ENCODE measurements at places on chromosomes 5 and 9.

GRCh38 chr5:148091991-148092964 is 28.5 kb downstream of the SPINK5 start:
- no peak for DNase-seq

- no peak for DNase-seq
These were observed 9.5 kb upstream of the PRDM12 start for GRCh38 chr9:130654879-130655278.

- DNase-seq, result no peak
These were observed 165.3 kb downstream of the MAN2A1 start for GRCh38 chr5:109855056-109855455.

- DNase-seq, result no peak
These were observed 14.9 kb upstream of the C5orf63 start for GRCh38 chr5:127088251-127088650.

DNA sequence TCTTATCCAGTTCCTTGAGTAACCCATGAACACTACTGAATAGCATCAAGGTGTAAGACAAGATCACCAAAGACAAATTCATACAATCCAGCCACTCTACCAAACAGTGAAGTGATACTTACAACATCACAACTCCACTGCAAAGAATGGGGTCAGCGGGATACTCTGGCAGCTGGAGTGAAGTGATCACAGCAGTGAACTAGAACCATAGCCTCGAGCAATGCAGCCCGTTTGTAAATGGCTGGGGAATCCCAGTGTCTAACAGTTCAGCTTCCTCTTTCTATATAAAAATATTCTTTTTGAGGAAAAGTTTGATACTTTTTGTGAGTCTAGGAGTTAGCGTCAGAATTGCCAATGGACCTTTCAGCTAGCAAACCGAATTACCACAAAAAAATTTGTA is 515.2 kb downstream of the ZNF608 start:
- DNase-seq, result no peak

DNA sequence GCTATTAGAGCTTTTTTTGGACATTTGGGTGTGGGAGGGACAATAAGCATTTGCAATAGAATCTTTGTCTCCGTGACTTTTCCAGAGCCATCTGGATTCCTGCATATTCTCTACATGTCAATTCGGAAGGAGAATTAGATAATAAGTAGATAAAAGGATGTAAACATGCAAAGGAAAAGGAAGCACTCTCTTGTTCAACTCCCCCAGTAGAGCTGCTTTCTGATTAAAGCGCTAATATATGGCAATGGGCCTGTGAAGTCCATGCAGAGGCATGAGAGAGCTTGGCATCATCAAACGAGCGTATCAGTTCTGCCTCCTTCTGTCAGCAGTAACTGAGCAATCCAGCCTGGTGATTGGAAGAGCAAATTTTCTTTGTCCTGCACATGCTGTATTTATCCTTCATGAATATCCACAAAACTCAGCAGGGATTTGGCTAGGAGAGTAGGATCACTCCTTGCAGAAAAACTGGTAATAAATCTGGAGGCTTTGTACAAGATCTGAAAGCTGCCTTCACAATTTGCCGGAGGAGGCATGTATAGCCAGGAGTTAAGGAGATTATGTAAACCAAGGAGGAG is 1752.9 kb downstream of the MAT2B start:
- DNase-seq, result no peak

- DNase-seq, result no peak
These were observed 6.3 kb downstream of the NR2F1 start for GRCh38 chr5:93589152-93589828.

- no peak for DNase-seq
These were observed 28.6 kb downstream of the CSF2 start for GRCh38 chr5:132102101-132102701.

- no peak for DNase-seq
These were observed 68.4 kb upstream of the SLC1A1 start for GRCh38 chr9:4421847-4422246.

DNA sequence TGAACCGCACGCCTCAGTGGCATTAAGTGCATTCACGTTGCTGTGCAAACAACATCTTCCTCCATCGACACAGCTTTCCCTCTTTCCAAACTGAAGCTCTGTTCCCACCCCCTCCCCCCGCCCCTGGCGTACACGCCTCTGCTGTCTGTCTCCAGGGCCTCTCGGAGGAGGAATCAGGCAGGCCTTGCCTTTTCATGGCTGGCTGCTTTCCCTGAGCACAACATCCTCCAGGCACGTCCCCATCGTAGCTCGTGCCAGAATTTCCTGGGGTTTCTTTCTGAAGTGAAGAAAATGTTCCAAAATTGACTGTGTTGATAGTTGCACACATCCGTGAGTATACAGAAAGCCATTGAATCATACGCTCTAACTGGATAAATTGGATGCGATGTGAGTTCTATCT is 22.3 kb upstream of the TMEM250 start:
- no peak for DNase-seq

DNA sequence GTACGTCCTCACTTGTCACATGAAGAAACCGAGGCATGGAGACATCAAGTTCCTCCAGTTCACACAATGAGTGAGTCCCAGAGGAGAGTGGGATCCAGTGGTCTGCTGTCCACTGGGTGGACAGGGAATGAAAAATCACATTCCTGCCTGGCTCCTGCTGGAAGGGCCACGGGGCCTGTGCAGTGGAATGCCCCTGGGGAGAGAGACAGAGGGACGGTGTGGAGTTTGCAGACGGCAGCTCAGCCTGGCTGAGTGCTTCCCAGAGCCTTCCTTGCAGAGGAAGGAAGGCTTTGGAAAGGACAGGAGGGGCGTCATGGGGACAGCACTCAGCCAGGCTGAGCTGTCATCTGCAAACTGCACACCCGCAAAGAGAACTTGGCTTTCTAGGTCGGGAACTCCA is 74.7 kb downstream of the COL27A1 start:
- no peak for DNase-seq

DNA sequence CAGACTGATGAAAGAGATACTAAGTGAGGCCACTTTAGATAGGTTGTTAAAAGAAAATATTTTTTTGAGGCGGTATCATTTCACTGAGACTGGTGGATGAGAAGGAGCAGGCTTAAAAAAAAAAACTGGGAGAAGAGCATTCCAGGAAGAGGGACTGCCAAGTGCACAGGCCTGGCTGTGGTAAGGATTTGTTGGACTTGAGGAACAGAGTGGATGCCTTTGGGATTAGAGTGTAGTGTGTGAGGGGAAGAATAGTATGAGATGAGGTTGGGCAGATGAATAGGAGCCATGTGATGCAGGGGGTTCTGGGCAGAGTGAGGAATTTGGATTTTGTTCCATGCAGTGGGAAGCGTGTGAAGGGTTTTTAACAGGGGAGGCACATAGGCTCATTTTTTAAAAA is 57.9 kb downstream of the PBX3 start:
- DNase-seq, result no peak

GRCh38 chr5:102450313-102450990 is 48.3 kb downstream of the SLCO6A1 start:
- DNase-seq, result no peak

- DNase-seq, result no peak
These were observed 109.3 kb downstream of the JAKMIP2 start for GRCh38 chr5:147673266-147673665.

- no peak for DNase-seq
These were observed 57.1 kb upstream of the IZUMO3 start for GRCh38 chr9:24602693-24603352.

- DNase-seq, result no peak
These were observed 15.2 kb downstream of the TMEM171 start for GRCh38 chr5:73135429-73136054.

- no peak for DNase-seq
These were observed 177.8 kb upstream of the PITX1 start for GRCh38 chr5:135211791-135212190.

DNA sequence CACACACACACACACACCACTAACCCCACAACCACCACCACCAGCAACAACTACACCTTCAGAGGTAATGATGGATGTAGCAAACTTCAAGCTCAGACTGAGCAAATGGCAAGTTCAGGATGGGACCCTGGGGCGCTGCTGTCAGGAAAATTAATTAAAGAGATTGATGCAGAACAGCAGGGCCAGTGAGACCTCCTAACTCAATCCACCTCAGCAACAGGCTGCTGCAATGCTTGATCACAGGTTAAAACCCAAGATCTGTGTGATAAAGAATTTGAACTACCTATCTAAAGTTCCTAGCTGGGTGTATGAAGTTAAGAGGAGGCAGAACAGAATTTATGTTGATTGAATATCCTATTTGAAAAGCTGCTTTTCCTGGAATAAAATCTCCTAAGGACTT is 140.3 kb upstream of the FER start:
- no peak for DNase-seq

GRCh38 chr5:6544561-6544935 is 88.3 kb downstream of the NSUN2 start:
- peak; percentile 24 for DNase-seq

DNA sequence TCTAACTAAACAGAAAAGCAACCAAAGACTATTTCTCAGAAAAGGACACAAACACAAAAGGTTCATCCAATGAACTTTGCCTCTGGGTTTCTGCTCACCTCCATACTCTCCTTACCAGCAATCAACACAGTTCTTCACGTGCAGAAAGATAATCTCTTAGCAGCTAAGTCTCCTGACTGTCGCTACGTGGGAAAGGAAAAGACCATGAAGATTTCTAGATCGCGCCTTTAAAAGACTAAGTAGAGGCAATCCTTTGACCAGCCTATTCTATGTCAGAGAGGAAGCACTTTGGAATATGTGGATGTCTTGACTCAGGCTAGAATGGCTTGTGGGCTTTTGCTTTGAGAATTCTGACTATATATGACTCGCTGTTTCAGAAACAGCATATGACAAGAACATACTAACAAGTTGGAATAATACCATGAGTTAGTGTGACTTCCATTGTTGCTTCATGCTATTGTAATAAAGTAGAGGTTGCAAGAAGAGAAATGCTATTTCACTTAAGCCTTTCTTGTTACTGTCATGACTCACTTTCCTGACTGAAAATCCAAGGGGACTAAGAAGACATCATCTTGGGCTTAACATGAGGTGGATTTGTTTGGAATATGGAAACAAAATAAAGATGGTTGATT is 339.5 kb upstream of the RFX3 start:
- DNase-seq, result no peak

- peak; percentile 20 for DNase-seq
These were observed 20.1 kb upstream of the HSPA9 start for GRCh38 chr5:138595180-138595795.

DNA sequence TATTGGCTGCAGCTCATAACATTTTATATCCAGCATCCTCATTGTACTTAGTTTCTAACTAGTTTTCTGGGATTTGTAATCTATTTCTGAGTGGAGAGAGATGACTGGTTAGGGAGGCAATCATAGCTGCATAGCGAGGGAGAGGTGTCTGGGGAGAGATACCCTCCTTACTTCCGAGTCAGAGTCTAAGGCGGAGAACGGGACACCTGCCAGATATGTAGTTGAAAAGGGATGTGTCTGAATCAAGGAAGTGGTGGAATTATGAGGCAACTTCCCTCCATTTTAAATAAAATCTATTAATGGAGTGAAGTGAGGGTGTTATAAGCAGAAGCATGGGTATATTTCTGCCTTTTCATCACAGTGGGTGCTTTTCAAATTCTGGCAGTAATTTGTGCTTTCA is 126.5 kb downstream of the MAST4 start:
- DNase-seq, result no peak

DNA sequence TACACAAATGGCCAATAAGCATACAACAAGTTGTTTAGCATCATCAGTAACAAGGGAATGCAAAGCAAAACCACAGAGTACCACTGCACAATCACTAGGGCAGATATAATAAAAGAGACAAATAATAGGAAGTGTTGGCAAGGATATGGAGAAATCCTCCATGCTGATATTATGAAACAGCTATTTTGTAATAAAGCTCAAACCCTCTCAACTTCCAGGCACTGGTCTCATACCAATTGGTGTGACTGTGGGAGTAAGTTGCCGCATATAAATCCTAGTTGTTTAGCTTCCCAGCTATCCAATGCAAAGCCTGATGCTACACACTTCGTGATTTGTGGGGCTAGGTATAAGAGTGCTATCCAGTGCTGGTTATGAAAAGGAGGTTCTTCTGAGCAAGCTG is 88.6 kb downstream of the SMIM23 start:
- no peak for DNase-seq

- no peak for DNase-seq
These were observed 34.1 kb downstream of the SIL1 start for GRCh38 chr5:139164020-139164419.

DNA sequence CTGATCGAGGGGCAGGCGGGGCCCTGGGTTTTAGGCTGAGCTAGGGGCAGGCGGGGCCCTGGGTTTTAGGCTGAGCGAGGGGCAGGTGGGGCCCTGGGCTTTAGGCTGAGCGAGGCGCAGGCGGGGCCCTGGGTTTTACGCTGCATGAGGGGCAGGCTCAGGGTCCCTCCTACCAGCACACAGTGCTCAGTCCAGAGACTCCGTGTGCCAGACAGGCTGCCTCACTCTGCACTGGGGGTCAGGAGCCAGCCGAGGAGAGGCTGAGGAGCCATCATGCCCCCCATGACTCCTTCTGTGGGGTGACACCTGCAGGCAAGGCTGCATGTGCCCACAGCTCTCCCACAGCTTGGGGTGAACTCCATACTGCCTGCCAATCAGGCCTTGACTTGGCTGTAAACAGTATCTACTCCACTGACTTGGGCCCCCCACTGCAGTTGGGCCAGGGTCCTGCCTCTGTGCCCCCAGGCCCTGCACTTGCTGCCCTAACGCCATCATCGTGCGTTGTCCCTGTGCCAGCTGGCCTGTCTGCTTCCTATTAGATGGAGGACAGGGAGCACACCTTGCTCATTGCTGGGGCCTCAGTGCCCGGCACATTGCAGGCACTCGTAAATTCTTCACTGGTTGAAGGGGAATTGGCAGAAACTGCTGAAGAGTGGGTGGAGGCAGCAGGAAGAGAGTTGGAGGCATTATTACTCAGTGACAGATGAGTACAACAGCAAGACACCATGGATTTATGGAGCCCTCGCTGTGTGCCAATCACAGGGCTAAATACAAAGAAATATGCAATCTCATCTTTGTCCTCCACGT is 78.6 kb downstream of the AMBP start:
- peak; percentile 56 for DNase-seq

DNA sequence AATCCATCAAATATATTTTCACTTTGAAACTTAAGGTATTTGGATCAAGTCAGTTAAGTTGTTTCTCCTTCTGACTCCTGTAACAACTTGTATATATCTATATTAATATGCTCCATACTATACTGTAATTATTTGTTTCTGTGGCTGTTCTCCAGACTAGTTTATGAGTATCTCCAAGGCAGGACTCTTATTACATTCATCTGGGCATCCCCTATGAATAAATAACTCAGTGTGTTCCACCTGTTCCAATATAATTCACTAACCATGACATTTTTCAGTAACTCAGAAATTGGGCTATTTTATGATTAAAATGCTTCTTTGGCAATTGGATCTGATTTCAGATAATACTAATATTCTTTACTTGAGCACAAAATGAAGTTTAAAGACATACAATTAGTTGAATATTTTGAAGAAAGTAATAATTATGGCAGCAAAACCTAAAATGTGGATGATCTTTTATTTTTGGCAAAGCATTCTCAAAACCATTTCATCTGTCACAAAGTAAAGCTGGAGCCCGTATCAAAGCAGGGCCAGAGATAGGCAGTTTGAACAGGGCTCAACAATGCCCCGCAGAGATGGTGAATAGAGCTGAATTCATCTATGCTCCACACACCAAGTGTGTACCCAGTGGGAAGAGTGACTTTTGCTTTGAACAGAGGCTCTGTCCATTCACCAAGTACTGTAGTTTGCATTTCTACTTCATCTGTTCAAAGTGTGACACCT is 314.3 kb downstream of the PDE4D start:
- DNase-seq, result no peak
